ENCODE measurements at places on chromosomes 3 and 15.

DNA sequence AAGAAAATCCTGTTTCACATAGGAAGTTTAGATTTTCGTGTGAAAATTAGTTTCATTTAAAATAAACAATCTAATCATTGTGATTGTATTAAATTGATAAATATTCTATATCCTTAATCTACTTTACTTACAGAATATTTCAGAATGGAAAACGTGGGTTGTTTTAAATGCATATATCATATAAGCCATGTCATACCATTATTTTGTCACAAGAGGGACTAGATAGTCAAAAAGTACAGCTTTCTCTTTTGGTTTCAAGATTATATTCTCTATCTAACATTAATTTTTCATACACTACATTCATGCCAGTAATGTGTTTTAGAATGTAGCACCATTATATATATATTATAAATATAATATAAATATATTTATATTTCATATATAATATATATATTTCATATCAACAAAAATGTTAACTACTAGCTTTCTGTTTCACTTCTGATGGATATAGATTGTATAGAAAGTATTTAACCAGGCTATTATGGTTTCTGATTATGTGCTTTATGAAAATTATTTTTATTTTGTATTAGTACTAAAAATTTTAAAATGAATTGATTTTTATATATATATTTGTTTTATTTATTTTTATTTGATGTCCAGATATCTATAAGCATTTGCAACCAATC is 45.3 kb downstream of the OSTN start:
- no peaks in the 10 kb centered on the region for H3K36me3 ChIP-seq
- H3K27ac ChIP-seq = no peak overlapping the region
- no peaks in the 10 kb centered on the region for H3K4me1 ChIP-seq
- H3K27me3 ChIP-seq = no peaks in the 10 kb centered on the region
- no peak overlapping the region for H3K4me3 ChIP-seq

DNA sequence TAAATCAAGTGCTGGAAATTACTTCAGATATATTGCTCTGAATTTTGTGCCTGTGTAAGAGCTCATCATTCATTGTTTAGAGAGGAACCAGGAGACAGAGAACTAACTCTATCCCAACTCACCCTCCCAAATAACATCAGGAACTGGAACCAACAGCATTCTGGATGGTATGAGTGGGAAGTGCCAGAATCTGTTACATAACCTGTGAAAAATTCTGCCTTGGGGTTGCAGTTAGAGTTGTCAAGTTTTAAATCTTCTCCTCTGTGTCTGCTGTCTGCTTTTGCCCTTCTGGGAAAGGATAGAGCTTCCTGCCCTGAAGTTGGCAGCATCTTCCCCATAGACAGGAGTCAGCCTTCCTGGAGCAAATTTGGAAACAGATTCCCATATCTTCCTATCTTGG is 41.2 kb downstream of the TIMP4 start:
- no peak for DNase-seq
- H3K36me3 ChIP-seq = no peaks in the 10 kb centered on the region
- no peaks in the 10 kb centered on the region for H3K4me1 ChIP-seq
- H3K27me3 ChIP-seq = no peaks in the 10 kb centered on the region
- H3K27ac ChIP-seq = no peak overlapping the region

GRCh38 chr3:113094337-113095221 is 103.8 kb downstream of the GTPBP8 start:
- no peak for DNase-seq
- H3K4me1 ChIP-seq = no peaks in the 10 kb centered on the region
- no peaks in the 10 kb centered on the region for H3K36me3 ChIP-seq
- H3K27me3 ChIP-seq = no peaks in the 10 kb centered on the region

- H3K4me3 ChIP-seq = no peak overlapping the region
- no peak for DNase-seq
- H3K36me3 ChIP-seq = no peaks in the 10 kb centered on the region
- H3K4me1 ChIP-seq = no peaks in the 10 kb centered on the region
- no peak overlapping the region for H3K27ac ChIP-seq
Measured at GRCh38 chr15:52105846-52106245, 6.7 kb downstream of the BCL2L10 start.

DNA sequence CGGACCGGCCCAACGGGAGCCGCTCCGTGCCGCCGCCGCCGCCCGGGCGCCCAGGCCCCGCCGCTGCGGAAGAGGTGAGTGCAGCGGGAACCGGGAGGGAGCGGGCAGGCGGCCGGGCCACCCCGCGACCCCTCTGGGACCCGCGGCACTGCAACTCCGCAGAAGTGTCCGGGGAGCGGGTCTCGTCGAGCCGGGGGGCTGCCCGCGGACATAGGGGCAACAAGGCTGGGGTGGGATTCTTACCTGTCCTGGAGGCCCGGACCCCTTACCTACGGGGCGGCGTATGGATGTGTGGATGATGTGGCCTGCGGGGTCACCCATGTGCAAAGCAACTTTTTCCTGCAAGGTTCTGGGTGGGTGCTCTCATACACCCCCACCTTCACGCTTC is 361 bp downstream of the SEMA3F start:
- peaks cover 8% of the 10 kb centered on the region for H3K36me3 ChIP-seq
- no peaks in the 10 kb centered on the region for H3K27me3 ChIP-seq
- no peak overlapping the region for H3K27ac ChIP-seq
- DNase-seq = no peak
- H3K4me1 ChIP-seq = peaks cover 14% of the 10 kb centered on the region
- peak overlapping the region; percentile 76 for H3K4me3 ChIP-seq

DNA sequence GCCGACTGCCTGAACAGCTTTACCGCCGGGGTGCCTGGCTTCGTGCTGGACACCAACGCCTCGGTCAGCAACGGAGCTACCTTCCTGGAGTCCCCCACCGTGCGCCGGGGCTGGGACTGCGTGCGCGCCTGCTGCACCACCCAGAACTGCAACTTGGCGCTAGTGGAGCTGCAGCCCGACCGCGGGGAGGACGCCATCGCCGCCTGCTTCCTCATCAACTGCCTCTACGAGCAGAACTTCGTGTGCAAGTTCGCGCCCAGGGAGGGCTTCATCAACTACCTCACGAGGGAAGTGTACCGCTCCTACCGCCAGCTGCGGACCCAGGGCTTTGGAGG is 815 bp downstream of the SPINT1 start:
- no peak overlapping the region for H3K27ac ChIP-seq
- peaks cover 14% of the 10 kb centered on the region for H3K4me1 ChIP-seq
- no peaks in the 10 kb centered on the region for H3K27me3 ChIP-seq

- no peak for DNase-seq
- H3K36me3 ChIP-seq = no peaks in the 10 kb centered on the region
- H3K27ac ChIP-seq = no peak overlapping the region
- H3K27me3 ChIP-seq = no peaks in the 10 kb centered on the region
- H3K4me3 ChIP-seq = no peak overlapping the region
Measured at GRCh38 chr3:182886497-182886896, 93.2 kb downstream of the ATP11B start.

GRCh38 chr15:98583771-98584430 is 64.4 kb upstream of the IGF1R start:
- H3K36me3 ChIP-seq = no peaks in the 10 kb centered on the region
- H3K4me3 ChIP-seq = no peak overlapping the region
- peaks cover 3% of the 10 kb centered on the region for H3K4me1 ChIP-seq
- no peaks in the 10 kb centered on the region for H3K27me3 ChIP-seq
- DNase-seq = no peak

DNA sequence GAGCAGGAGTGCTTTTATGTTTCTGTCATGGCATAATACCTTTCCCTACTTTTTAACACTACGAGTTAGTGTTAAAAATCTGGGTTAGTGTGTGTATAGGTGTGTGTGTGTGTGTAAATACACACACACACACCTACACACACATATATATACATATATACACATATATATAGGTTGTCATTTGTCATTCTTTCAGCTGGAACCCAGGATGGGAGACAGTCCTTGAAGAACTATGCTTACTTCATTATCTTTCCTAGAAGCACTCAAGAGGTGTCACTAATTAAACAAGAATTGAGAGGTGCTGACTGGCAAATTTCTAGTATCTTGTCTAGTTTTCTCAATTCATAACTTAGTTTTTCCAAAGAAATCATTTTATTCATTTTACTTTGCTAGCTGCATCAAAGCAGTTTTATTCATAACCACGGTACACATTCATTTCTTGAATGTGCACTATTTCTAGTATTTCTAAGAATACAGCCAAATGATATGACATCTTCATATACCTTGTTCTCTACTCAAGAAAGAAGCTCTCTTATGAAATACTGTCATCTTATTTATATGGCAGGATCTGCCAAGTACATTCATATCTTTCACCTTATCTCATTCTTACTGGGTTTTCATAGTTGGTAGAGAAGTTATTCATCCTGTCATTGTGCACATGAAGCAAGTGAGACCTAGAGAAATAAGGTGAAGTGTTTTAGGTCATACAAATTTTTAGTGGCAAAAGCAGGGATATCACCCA is 46.6 kb downstream of the ISL2 start:
- H3K27ac ChIP-seq = no peak overlapping the region
- no peak overlapping the region for H3K4me3 ChIP-seq
- no peaks in the 10 kb centered on the region for H3K27me3 ChIP-seq
- no peaks in the 10 kb centered on the region for H3K36me3 ChIP-seq
- no peaks in the 10 kb centered on the region for H3K4me1 ChIP-seq
- no peak for DNase-seq

GRCh38 chr15:57156210-57156884 is 220.0 kb upstream of the CGNL1 start:
- no peaks in the 10 kb centered on the region for H3K4me1 ChIP-seq
- no peak overlapping the region for H3K4me3 ChIP-seq
- no peak for DNase-seq
- H3K27me3 ChIP-seq = no peaks in the 10 kb centered on the region
- H3K27ac ChIP-seq = no peak overlapping the region

DNA sequence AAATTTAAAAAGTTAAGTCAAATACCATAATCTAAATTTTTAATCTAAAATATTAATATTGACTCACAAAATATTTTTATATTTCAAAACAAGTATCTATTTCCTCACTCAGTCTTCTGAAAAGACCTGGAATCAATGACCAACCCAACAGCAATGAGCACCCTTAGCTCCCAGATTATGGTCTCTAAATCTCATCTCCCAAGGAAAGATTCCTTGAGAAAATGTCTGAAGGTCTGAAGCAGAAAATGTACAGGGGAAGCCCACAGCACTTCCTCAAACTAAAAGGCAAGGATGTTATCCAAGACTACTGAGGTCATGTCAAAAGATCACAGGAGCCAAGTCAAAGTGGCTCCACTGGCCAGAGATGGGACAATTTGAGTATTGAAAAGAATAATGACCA is 51.0 kb upstream of the SLCO2A1 start:
- no peaks in the 10 kb centered on the region for H3K4me1 ChIP-seq
- no peak overlapping the region for H3K4me3 ChIP-seq
- no peak for DNase-seq
- no peaks in the 10 kb centered on the region for H3K27me3 ChIP-seq
- no peaks in the 10 kb centered on the region for H3K36me3 ChIP-seq
- no peak overlapping the region for H3K27ac ChIP-seq

- H3K27me3 ChIP-seq = no peaks in the 10 kb centered on the region
- no peak for DNase-seq
- H3K36me3 ChIP-seq = no peaks in the 10 kb centered on the region
- no peaks in the 10 kb centered on the region for H3K4me1 ChIP-seq
Measured at GRCh38 chr3:22475665-22476240, 724.7 kb upstream of the ZNF385D start.

- H3K4me3 ChIP-seq = no peak overlapping the region
- no peak for DNase-seq
- H3K27ac ChIP-seq = no peak overlapping the region
- peaks cover 5% of the 10 kb centered on the region for H3K36me3 ChIP-seq
- peaks cover 7% of the 10 kb centered on the region for H3K4me1 ChIP-seq
Measured at GRCh38 chr3:45683417-45684326, 5.5 kb upstream of the SACM1L start.

- no peaks in the 10 kb centered on the region for H3K27me3 ChIP-seq
- H3K27ac ChIP-seq = no peak overlapping the region
- no peak overlapping the region for H3K4me3 ChIP-seq
Measured at GRCh38 chr3:40172560-40172959, 136.9 kb upstream of the EIF1B start.

DNA sequence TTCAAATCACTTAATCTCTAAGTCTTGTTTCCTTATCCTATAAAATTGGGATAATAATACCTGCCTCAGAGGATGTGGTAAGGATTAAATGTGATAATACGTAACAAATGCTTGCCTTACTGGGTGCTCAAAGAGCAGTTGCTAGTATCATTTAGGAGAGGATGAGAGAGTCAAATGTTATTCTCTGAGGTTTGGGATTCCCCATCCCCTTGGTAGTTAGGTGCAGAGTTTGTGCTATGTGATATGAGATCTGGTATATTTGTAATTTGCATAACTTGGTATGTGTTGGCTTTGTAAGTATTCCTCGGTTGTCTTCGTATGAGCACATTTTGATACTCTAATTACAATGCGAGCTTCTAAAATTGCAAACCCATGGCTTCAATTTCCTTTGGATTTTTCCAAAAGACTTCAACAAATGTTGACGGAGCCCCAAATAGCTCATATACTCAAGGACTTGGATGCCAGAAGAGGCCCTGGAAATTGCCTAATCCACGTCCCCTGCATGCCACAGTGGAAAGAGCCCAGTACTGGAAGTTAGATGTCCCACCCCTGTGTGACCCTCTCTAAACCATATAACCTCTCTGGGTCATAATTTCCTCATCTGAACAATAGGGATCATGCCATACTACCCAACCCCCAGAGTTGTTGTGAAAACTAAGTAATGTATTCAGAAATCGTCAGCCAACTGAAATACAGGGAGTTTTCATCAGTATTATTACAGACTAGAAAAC is 85.0 kb downstream of the FBN1 start:
- no peaks in the 10 kb centered on the region for H3K4me1 ChIP-seq
- no peak for DNase-seq
- no peaks in the 10 kb centered on the region for H3K36me3 ChIP-seq
- H3K27ac ChIP-seq = no peak overlapping the region
- no peaks in the 10 kb centered on the region for H3K27me3 ChIP-seq

GRCh38 chr3:188667926-188668325 is 503.8 kb upstream of the TPRG1 start:
- H3K4me1 ChIP-seq = no peaks in the 10 kb centered on the region
- no peak for DNase-seq
- H3K4me3 ChIP-seq = no peak overlapping the region
- no peaks in the 10 kb centered on the region for H3K36me3 ChIP-seq

DNA sequence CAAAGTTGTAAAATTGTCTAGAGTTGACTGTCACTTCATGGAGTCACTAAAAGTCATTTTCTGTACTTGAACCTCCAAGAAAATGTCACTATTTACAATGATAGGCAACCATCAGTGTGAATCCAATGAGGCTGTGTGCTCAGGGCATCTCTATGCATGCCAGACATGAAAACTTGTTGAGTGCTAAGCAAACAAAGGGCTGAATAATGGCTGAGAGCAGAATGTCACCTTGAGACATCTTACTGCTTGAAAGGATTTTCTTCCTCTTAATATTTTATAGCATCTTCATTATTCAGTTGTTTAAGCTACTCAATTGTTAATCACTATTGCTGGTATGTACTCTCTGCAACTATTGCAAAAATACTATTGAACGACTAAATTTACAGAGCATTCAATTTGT is 184.7 kb downstream of the PLCH1 start:
- H3K27me3 ChIP-seq = no peaks in the 10 kb centered on the region
- H3K27ac ChIP-seq = no peak overlapping the region
- H3K4me1 ChIP-seq = no peaks in the 10 kb centered on the region
